Activated T-helper 1 cell treated with anti-CD3 and anti-CD28 coated beads, Interleukin-12 subunit alpha, Interleukin-12 subunit beta, Interleukin-2, Interleukin-4 antibody, amounts not matched to agents 30 ng/mL and 10 ng/mL and 1 ng/mL, durations not matched to agents 14 hours and 24 hours and 36 hours (primary cell): ENCODE measurements at places on chromosomes 16 and 17. TPM values are rescaled to one million over a fixed set of nuclear protein-coding genes. Genes with fewer than 3 reads are reported as not detected.

- no peak for DNase-seq
These were observed 1.6 kb downstream of the ZNF629 start for GRCh38 chr16:30785126-30786106.

Gene KIF18B
- total RNA-seq: 41.4 and 42.8 TPM in 2 replicates

- DNase-seq: no peak
These were observed 28.3 kb downstream of the TRPV2 start for GRCh38 chr17:16443511-16444257.

Gene ITGB4
- 1.4 and 2.7 TPM in 2 replicates for total RNA-seq

- peak; percentile 6 for DNase-seq
These were observed 537 bp downstream of the GOSR1 start for GRCh38 chr17:30477774-30478115.

DNA sequence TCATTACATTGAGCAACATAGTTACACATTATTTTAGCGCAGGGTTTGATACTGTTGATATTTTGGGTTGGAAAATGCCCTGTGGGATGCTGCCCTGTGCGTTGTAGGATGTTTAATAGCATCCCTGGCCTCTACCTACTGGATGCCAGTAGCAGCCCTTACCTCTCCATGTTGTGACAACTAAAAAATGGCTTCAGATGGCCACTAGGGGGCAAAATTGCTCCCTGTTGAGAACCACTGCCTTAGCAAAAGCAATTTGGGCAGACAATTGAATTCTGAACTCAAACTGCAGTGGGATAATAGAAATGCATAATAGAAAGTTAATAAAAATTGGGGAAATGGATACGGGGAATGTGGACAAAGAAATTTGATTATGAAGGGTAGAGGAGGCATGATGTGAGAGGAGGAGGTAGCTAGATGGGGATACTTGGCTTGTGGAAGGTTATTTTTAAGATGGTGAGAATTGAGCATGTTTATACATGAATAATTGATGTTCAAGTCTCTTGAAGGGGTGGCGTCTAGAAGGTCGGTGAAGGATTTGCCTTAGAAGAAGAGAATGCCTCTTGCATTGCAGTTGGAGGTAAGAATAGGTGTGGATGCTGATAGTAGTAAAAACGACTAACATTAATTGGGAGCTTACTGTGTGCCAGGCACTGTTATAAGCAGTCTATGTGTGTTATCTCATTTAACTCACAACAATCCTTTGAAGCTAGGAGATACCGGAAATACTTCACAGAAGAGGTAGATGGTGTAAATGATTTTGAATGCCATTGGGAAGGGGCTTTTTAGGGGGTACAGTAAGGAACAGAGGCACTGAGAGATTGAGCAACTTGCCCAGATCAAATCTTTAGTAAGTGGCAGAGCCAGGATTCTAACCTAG lies 19.0 kb downstream of the HEATR9 start:
- peak; percentile 49 for DNase-seq

DNA sequence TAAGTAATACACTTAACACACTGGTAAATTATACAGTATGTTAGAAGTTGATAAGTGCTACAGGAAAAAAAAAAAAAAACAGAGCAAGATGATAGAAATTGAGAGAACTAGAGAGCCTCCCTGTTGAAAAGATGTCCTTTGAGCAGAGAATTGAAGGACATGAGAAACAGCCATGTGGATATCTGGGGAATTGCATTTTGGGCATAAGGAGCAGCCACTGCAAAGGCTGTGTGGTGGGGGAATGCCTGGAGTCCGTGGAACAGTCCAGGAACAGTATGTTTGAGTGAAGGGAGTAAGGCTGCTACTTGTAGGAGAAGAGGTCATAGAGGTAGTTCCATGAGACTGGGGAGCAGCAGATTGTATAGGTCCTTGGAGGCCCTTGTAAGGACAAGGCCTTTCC lies 178.4 kb downstream of the FTO start:
- DNase-seq: no peak

DNA sequence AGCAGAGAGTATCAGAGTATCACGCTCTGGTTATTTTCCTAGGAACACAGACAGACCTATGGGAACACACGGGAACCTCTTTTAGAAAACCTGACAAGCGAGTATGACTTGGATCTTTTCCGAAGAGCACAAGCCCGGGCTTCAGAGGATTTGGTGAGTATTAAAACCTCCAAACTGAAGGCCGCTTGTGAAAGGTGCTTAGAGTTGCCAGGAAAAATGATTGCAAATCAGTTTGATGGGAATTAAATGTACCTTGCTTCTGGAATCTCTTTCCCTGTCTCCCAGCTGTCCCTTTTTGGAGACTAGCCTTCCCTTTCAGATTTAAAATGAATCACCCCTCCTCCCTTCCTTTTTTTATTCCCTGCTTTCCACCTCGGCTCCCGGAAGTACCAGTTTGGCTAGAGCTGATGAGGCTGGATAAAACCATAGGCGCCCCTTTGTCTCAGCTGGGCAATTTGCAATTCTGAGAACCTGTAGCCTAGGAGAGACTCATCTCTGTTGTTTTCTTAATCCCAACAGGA lies 27.3 kb downstream of the KAT7 start:
- no peak for DNase-seq

- DNase-seq: no peak
These were observed 2.9 kb upstream of the CPNE7 start for GRCh38 chr16:89572485-89573205.

DNA sequence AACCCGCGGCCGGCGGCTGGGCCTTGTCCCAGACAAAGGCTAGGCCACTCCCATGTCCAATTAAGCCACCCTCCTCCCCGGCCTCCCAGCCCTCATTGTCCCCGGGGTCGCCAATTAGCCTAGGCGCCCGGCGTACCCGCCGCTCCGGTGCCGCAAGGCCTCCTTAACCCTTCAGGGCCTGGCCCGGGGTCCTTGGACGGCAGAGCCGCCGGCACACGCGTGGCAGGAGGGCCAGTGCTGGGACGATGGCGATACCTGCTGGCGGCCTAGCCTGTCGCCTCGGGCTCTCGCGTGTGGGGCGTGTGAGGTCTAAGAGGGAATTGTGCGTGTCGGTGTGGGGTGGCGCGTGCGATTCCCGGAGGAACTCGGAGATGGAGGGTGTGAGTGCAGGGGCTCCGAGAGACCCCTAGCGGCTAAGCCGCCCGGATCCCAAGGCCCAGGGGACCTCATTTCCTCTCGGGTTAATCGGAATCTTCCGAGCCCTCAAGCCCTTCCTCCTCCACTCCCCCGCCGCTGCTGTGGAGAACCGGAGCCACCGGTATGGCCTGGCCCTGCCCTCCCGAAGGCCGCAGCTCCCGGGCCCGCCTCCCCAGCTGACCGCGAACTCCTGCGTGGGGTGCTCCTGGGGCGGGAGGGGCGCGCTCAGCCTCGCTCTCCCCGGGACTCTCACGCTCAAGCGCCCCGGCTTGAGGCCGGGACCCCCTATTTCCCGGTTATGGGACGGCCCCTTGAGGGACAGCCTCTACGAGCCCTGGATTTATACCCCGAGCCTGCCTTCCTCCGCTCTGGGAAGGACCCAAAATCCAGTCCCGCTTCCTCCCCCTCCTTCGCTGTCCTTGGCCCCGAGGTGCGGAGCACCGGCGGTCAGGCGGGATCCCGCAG lies 11.9 kb downstream of the TBX2 start:
- no peak for DNase-seq

GRCh38 chr16:10181196-10182162 lies 749 bp downstream of the GRIN2A start:
- DNase-seq: peak; percentile 19

DNA sequence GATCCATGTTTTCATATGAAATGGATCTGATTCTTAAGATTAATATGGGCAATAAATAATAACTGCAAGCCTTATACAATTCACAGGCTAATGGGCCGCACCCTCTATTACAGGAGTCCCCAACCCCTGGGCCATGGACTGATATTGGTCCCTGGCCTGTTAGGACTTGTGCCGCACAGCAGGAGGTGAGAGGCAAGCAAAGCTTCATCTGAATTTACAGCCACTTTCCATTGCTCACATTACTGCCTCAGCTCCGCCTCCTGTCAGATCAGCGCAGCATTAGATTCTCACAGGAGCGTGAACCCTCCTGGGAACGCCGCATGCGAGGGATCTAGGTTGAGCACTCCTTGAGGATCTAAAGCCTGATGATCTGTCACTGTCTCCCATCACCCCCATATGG lies 26.8 kb downstream of the METTL16 start:
- no peak for DNase-seq

DNA sequence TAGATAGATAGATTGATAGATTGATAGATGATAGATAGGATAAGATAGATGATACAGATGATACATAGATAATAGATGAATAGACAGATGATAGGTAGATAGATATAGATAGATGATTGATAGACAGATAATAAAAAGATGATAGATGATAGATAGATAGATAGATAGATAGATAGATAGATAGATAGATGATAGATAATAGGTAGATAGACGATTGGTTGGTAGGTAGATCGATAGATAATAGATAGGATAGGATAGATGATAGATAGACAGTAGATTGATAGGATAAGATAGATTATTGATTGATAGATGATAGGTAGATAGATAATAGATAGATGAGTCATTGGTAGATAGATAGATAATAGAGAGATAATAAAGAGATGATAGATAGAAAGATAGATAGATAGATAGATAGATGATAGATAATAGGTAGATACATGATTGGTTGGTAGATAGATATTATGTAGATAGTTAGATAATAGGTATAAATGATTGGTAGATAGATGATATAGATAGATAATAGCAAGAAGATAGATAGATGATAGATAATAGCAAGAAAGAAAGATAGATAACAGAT lies 109.4 kb upstream of the C16orf82 start:
- DNase-seq: no peak

DNA sequence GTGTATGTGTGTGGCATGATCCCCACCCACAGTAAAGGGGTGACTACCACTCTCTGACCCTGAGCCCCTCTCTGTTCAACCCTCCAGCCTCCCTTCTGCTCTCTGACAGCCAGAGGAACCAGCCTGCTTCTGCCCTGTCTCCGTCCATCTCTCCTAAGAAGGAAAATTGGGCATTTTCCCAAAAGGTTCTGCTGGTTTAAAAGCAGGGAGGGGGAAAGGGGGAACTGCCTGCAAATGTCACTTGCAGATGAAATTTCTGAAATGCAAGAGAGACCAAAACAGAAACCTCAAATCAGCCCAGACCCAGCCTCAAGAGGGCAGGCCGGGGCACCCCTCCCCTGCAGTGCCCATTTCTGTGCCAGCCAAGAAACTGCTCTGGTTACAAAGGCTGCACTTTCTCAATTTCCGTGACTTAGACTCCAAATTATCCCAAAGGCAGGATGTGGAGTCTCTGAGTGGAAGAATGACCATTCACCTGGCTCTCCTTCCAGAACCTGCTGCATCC lies 197.9 kb downstream of the RBFOX3 start:
- no peak for DNase-seq

Gene C16orf95
- 9.9 and 10.9 TPM in 2 replicates for total RNA-seq

Gene KRT16
- total RNA-seq: not detected in 2 replicates

Gene KRT23
- not detected in 2 replicates for total RNA-seq

Gene TBC1D3G
- total RNA-seq: not detected in 2 replicates

Gene APOBR
- 3.5 and 4.3 TPM in 2 replicates for total RNA-seq

GRCh38 chr17:14095631-14096030 lies 26.3 kb downstream of the COX10 start:
- DNase-seq: no peak

Gene PHLPP2
- total RNA-seq: 16.5 and 19.0 TPM in 2 replicates

- DNase-seq: peak; percentile 36
These were observed 1.1 kb upstream of the HAPSTR1 start for GRCh38 chr16:9090101-9090959.

DNA sequence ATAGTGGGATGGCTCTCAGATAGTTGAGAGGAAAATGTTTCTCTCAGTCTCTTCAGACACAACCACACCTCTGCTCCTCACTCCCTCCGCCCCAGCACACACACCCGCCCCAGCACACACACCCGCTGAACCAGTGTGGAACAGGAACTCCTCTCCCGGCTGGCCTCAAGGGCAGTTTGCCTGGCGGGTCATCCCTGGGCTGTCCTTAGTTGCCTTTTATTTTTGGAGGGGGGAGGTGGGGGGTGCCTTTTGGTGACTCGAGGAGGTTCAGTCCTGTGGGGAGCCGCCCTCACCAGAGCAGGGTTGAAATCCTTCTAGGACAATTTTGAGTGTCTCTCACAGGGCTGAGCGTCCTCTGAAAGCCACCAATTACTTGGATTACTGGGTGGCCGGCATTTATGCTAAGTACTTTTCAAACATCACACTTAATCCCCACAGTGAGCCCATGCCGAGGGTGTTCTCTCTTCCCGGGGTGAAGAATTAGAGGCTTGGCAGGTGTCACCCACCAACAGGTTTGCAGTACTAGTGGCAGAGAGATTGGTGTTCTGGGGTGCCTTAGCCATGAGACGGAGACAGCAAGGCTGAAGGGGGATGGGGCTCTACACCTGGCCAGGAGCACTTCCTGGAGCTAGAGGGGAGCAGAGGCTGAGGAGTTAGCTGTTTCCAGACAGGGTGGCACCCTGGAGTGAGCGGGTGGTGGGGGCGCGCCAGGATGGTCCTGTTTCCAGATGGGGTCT lies 2.8 kb downstream of the RASD1 start:
- no peak for DNase-seq

Gene AHSP
- not detected in 2 replicates for total RNA-seq

DNA sequence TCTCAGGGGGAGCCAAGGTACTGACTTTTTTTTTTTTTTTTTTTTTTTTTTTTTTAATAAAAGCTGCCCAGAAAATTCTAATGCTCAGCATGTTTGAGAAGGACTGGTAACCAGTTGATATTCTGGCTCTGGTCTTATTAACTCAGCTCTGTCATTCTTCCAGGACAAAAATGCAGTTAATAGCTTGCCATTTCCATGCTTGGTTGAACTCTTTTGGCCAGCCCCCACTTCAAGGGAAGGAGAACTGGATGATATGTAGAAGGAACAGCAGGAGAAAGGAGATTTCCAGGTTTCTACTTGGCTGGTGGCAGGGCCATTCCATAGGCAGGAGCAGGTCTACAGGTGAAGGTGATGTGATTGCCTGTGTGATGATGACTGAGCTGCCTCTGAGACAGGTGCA lies 59.2 kb upstream of the TANC2 start:
- DNase-seq: no peak

GRCh38 chr17:1413281-1413791 lies 13.3 kb upstream of the YWHAE start:
- DNase-seq: no peak

DNA sequence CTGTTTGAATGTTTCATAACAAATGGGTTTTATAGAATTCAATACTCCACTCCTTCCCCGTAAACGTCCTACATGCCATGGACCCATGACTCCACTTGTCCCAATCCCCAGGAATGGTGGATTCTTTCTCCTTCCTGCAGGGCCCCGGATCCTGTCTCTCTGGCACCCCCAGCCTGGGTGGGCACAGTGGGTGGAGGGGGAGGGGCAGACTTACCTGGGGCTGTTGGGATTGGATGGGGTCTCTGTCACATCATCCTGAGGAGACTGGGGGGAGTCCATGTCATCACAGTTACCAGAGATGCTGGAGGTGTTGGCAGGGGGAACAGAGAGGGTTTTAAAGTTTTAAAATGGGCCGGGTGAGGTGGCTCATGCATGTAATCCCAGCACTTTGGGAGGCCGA lies 13.2 kb downstream of the TRPV3 start:
- DNase-seq: no peak

GRCh38 chr16:11626657-11627291 lies 40.1 kb upstream of the LITAF start:
- no peak for DNase-seq
